ENCODE measurements at places on chromosomes 2 and 18.

DNA sequence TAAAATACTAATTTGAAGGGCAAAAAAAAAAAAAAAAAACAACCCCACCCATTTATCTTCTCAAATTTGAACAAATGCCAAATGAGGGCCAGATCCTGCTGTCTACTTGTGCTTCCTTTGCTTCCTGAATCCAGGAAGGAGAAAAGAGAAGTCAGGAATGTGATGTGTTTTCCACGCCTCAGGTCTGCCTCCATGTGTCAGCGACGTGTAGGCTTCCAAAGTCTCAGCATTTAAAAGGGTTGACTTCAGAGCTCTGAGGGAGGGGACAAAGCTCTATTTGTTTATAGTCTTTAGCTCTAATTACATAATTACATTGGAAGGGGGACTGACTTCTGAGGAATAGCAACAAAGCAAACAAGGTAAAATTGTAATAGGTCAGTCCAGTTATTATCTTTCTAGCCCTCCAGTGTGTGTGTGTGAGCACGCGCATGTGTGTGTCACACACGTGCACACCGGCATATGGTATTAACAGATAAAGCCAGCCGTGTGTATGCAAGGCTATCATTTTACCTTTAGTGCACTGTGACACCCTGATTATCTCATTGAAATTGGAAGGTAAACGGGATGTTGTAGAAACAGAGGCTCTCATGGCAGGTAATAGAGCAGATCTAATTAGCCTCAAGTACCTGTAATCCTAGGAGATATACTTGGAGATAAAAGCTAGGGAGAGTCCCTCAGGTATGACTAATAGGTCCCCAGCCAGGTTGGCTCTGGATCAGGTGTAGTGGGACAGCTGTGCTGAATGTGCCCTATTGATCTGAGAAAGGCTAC, 911.4 kb upstream of the ZEB2 start:
- no peak for DNase-seq

DNA sequence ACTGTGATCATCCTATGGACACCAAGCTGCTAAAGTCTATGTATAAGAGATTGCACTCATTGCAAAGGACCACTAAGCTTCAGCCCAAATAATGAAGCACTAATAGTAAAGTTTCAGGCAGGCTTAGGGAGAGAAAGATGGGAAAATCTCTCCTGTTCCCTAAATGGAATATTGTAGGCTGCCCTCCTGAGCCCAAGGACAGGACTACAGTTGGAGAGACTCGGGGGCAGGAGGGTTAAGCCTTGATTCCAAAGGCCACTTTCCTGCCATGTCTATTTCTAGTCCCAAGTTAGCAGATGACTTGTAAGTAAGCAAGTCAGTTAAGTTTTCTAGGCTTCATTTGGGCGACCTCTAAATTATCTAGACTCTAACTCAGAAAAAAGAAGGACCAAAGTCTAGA, 9.0 kb downstream of the TMEM247 start:
- DNase-seq = no peak

- DNase-seq = no peak
These were observed 36.0 kb downstream of the ANKRD29 start for GRCh38 chr18:23626451-23627279.

DNA sequence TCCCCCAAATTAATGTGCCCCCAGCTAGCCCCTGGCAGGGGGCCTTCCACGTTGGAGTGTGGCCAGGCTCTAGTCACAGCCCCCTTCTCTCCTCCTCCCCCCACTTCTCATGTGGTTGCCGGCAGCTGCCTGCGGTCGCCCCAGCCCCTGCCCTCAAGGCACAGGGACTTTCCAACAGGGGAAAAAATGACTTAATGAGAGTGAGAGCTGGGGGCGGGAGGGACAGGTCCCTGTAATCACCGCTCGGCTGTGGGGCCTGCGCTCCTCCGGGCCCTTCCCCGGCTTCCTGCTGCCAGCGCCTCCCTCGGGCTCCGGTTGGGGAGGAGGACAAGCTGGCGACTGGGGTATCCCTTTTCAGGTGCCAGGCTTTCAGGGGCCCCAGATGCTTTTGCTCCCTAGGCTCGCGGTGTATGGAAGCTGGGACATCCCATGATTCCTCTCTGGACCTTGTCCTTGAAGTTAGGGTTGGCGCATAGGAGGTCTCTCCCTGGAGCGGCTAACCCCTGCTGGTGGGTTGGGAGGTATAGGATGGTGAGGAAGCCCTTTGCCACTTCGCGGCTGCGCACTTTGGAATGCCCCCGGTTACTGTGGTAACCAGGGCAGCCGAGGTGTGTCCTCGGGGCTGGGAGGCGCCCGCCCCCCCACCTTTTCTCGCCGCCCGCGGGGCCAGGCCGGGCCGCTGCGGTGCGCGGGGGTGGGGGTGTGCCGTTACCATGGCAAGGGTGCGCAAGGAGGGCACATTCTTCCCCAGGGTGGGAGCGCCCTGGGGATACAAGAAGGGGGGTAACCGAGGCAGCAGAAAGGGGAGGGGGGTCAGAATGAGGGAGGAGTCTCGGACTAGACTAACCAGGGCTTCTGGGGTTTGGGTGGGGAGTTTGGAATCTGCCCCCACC, 16.1 kb downstream of the WNT10A start:
- DNase-seq = no peak

DNA sequence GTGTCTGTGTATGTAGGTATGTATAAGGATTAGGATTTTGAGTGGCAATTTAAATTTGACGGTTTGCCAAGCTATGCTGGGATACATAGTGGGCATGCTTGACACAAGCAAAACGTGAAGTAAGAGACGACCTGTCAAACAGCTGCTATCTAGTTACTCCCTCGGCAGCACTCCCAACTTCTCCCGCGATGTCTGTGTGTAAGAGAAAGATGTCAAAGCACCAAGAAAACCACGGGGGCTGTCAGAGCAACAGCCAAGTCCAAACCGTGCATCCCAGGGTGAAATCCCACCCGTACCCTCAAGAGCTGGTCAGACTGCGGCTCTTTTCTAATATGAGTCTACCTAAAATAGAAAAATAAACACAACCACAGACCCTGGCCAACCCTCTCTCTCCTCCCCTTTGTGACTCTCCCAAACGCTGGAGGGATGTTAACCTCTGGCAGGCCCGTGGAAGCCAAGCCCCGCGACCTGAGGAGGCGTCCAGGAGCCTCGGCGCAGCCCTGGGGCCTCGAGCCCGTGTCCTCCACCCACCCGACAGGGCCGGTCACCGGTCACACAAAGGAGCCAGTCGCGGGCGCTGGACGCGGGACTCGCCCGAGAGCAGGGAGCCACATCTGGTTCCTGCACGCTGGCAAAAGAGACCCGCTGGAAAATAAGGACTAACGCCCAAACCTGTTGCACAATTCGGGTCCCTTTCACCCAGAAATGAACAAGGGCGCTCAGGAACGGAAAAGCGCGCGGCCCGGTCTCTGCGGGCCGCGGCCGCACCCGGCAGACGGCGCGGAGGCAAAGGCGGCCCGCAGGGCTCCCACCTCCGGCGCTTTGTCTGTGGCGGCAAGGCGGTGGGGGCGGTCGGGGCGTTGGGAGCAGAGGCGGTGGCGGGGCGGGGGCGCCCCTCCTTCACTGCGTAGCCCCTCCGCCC, 925 bp downstream of the SESTD1 start:
- DNase-seq = peak; percentile 73

GRCh38 chr2:74566754-74567085, 12.2 kb downstream of the DOK1 start:
- DNase-seq = no peak

GRCh38 chr2:23199115-23199918, 185.7 kb upstream of the KLHL29 start:
- no peak for DNase-seq

DNA sequence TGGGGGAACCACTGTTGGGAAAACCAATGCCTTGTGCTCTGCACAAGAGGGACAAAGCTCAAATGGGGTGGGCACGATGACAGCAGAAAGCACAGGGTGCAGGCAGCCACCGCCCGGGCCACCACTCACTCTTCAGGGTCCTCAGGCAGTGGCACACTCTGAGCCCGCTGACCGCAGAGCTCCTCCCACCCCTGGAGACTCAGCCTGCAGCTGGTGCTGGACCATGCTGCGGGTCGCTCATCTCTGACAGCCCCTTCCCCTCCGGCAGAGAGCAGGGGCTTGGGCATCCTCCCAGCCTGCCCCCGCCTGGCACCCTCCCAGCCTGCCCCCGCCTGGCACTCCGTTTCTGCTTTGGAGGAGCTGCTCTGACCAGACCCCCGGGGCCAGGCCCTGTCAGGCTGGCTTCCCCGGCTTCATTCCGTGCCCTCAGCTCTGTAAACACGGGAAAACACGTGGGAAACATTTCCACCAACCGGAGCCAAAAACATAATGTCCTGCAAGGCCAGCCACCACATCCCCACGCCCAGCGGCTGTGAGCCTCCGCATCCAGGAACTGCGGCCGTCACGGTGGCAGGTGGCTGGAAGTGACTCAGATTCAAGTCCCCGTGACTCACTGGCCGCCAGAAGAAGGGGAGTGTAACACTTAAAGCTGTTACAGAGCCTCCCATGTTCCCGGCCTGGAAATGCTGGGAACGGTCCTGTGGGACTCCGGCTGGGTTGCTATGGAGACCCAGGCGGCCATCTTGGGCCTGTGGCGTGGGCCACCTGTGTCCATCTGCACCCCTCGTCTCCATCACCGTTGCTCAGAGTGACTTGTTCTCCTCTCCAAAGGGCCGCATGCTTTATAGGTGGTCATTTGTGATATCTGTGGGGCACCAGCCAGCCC, 6.8 kb upstream of the SNED1 start:
- peak; percentile 39 for DNase-seq

GRCh38 chr18:78980279-78980771, 707 bp downstream of the SALL3 start:
- peak; percentile 59 for DNase-seq

- no peak for DNase-seq
These were observed 125.2 kb upstream of the PIK3C3 start for GRCh38 chr18:41829647-41830516.

DNA sequence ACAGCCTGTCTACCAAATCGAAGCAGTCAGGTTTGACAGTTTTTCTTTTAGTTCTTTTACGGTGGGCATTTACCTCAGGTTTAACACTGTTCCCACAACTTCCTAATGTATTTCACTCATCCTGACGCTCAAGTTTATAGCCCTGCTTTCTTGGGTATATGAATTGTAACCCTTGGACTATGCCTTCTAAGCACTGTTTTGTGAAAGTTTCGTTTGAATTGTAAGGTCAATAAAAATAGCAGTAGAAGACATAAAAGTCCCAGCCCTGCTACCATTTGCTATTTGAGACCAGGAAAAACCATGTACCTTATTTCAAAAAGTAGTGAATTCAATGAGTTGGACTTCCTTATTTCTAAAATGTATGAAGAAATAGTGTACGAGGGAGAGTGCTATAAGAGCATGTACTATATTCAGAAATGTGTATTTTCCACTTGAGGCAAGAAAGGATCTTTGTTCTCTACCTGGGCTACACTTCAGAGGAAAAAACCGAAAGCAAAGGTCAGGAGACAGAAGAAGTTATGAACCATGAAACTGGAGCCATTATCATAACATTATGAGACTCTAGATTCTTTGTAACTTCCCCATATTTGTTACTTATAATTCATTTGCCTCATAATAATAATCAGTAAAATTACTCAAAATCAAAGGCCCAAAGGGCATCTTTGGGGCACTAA, 1.9 kb upstream of the ZC3H15 start:
- no peak for DNase-seq

DNA sequence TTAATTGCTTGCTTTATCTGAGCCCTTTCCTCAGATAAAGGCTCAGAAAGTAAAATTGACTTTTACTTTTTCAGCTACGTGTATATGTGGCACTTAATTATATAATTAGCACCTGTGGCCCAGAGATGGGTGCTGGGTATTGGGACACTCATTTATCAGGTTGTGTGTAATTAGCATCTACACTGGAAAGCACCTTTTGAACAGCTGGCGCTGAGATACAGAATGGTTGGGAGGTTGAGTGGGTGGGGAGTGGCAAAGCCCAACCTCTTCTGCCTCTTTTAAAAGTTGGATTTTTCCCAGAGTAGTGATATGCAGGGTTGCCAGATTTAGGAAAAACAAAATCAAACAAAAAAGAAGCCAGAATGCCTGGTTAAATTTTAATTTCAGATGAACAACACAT, 23.9 kb downstream of the SPTBN1 start:
- DNase-seq = no peak

DNA sequence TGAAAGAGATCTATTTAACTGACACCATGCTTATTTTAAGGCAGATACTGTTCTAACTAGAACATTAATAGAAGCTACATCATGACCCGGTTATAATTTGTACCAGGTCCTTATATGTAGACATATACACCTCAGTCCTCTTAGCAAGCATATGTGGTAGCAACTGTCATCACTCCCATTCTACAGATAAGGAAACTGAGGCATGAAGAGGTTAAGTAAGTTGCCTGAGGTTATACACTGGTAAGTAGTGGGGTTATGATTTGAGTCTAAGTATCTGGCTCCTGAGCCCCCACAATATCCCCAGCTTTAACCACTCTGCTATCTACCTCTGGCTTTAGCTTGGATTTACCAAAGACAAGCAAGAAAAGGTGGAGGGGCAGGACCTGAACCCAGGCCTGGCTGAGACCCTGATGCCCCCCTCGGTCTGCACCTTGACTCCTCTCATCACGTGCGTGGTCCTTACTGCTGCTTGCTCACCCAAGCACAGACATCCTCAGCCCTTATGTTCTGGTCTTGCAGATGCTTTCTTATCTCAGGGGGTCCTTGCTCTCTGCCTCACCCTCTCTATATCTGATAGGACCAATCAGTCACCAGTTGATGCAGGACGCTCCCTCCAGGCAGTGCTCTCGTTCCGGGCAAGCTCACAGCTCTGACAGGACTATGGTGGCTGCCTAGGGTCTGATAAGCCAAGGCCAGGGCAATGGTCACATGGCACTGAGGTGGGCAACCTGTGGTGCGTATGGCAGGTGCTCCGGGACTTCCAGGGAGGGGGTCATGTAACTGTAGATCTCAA, 4.0 kb downstream of the DYSF start:
- no peak for DNase-seq

DNA sequence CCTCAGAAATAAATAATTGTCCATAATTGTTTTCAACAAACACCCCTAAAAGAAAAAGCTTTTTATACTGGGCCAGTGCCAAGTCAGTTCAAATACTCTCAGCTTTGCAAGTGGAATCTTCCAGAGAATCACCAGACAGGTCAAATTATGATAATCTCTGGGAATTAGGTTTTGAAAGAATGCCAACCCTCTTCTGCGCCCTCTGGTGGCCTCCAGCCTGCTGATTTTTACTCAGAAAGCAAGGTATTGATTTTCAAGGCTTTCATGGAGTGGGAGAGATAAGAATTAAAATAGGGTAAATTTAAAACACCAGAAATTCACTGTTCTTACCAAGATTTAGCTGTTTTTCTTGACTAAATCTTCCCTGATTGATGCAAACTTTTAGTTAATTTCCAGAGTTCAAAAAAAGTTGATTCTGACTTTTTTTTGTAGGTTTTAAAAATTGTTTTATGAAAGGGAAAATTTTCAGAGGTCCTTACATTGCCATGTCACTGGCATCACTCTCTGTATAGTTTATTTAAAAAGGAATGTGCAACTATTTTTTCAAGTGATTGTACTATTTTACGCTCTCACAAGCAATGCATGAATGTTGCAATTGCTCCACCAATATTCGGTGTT, 282.9 kb upstream of the TNP1 start:
- no peak for DNase-seq

DNA sequence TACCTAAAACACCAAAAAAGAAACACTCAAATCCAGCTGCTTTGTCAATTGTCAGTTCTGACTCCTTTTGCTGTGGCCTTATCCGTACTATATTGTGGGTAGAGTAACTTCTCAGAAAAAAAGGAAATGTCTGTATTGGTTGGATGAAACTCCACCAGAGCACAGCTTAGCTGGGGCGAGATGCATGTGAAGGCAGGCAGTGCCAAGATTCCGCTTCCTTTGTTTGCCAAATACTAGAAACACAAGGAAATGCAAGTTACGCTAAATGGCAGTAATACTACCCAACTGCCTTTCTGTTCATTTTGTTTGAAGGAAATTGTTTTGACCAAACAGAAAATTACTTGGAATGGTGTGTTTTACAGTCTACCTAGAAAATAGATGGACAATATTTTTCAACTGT, 10.0 kb downstream of the KLF11 start:
- DNase-seq = no peak
